ENCODE measurements at places on chromosomes 2 and 18. TPM values are rescaled to one million over a fixed set of nuclear protein-coding genes. Genes with fewer than 3 reads are reported as not detected.

GRCh38 chr18:63161032-63161760 lies 158.4 kb downstream of the BCL2 start:
- DNase-seq, result no peak

- DNase-seq, result no peak
Measured at GRCh38 chr2:181667234-181667633, 10.3 kb upstream of the CERKL start.

The OLA1 gene
- total RNA-seq, result 123 TPM

The FSHR gene
- total RNA-seq, result not detected
